Stimulated activated CD8-positive, alpha-beta memory T cell treated with anti-CD3 and anti-CD28 coated beads, Interleukin-4, amount 100 ng/mL, for 4 hours (primary cell): ENCODE measurements at places on chromosomes 16 and 17.

- DNase-seq = no peak
These were observed 149.8 kb upstream of the MAF start for GRCh38 chr16:79750311-79750710.

DNA sequence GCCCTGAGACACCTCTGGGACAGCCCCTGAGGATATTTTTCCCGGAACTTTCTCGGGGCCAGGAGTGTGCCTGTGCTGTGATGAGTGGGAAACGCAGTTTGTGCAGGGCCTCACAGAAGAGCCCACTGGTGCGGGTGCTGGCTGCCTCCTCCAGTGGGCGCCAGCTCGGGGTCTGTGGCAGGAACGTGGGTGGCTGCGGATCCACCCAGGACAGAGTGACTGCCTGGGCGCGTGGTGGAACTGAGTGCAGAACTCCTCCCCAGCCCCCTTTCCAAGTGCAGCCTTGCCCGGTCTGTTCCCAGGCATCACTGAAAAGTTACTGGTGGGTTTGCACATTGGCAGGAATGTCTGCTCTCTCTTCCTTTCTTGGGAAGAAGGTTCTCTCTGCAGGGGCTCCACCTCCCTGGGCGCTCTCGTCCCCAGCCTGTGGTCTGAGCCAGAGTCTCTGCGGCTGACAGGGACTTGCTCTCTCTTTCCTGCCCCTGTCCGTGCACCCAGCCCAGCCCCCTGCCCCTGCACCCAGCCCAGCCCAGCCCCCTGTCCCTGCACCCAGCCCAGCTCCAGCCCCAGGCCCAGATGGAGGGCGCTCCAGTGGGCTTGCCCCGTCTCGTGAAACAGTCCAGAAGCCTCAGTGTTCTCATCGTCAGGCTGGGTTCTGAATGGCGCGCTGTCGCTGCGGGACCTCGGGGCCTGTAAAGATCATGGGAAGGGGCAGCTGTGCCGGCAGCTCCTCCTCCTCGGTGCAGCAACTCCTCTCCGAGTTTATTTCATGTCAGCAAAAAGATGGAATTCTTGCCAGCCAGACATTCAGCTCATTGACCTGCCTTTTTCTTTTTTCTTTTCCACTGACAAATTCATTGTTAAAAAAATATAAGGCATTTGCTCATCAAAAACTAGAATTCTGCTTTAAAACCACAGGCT is 117.5 kb downstream of the BANP start:
- DNase-seq = no peak

DNA sequence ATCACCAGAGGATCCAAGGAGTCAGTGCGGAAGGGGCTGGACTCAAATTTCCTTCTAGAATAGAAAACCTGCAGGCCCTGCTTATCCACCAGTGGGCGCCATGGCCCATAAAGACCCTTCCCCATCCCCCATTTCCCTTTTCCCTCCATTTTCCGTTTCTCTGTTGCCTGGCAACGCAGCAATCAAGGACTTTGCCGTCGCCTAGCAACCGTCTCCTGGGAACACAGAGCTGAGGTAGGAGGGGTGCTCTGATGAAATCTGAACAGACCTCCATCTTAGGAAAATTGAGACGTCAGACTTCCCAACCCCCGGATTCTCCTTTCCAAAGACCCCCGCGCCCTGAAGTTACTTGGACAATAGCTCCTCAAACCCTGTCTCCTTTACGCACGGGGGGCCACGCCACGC is 5.7 kb downstream of the DLG4 start:
- no peak for DNase-seq

DNA sequence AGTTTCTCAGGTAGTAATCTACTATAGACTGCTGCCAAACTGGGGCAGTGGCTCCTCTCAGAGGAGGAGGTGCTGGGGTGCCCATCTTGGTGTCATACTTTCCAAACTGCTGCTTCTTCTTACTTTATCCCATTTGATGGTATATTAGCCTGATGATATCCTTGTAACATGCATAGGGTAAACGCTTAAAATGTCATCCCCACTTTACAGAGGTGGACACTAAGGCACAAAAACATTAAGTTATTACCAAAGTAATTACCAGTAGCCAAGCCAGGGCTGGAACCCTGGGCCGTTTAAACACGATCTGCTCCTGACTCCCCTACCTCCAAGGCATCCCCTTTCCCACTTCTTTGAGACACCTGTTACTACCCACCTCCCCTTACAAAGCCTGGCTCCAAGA is 37.8 kb upstream of the CSNK2A2 start:
- DNase-seq = no peak

DNA sequence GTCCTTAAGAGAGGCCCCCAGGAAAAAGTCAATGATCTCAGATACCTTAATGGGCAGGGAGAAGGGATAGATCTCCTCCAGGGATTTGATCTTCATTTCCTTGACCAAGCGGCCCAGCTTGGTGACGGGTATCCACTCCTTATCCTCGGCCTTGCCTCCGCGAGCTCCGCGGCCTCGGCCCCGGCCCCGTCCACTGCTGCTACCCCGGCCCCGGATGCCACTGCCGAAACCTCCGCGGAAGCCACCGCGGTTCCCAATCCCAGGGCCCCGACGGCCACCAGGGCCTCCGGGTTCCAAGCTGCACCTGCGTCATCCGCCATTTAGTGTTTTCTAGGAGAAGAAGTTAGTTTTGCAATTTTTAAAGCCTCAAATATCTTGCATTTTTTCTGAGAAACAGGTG is 65.2 kb upstream of the KIF2B start:
- DNase-seq = no peak

DNA sequence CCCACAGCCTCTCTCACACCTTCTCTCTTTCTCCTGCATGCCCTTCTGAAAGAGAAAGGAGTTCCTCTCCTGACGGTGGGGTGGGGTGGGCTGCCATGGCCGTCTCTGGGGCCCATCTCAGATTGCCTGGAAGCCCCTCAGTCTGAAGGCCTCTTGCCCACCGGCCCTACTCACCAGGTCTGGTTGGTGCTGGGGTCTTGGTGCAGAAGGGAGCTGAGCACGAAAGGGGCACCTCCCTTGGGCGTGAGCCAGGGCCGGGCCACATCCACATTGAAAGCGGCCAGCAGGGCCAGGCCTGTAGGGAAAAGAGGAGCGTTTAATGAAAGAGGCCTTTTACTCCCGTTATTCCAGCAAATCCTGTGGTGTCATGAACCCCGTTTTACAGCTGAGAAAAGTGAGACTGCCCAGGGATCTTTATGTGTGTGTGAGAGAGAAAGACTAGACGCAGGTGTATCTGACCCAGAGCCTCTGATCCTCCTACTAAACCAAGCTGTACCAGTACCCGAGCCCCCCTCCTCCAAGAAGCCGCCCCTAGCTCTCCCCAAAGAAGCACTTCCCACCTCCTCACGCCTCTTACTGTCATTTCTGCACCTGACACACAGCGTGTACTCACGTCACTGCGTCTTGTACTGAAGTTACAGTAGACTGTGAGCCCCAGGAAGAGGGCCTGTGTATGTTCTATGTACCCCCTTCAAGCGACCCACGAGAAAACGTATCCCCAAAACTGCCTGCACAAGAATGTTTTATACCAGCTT is 23.4 kb downstream of the ITGAE start:
- DNase-seq = no peak

GRCh38 chr17:75182569-75183436 is at the start of gene SUMO2:
TSS of gene SUMO2 (minus strand) at chr17:75182959. CDS start at chr17:75182834, 125 bp downstream.
- peak; percentile 92 for DNase-seq
